Amygdala (tissue), 56 donors: ENCODE measurements at places on chromosomes 2 and 18.

DNA sequence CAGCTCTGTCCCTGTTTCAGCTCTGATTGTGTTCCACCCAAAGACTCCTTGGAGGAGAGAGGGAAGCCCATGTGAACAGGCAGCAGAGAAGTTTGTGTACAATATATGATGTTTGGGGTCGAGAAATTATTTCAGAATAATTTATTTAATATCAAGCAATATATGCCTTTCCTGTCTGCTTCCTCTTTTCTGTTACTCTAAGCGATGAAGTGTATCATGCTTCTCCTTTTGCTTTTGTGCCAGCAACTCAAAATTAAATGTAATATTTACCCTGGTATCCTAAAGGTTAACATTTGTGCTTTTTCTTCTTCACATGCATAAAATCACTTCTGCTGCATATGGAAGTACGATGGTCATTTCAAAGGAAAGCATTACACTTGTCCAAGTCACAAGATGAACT, 2.4 kb upstream of the NTSR2 start:
- no peak for DNase-seq

- no peak for DNase-seq
Measured at GRCh38 chr18:7728297-7728696, 161.2 kb downstream of the PTPRM start.

DNA sequence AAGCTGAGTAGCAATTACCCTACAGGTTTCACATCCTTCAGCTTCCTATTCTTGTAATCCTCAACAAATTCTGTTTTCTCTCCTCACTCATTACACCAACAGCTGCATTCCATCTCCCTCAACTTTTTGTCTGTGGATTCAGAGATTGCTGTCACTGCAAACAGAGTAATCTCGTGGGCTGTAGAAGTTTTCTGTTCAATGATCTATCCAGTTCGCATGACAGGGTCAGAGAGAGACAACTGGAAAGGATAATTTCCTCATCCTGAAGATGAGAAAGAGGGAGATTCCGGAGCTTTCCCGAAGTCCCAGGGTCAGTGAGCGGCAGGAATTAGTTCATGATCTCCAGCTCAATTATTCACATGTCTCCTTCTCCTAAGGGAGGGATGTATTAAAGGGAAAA, 75.7 kb downstream of the MYO5B start:
- no peak for DNase-seq

- DNase-seq, result no peak
Measured at GRCh38 chr2:33644215-33644614, 45.1 kb upstream of the FAM98A start.

DNA sequence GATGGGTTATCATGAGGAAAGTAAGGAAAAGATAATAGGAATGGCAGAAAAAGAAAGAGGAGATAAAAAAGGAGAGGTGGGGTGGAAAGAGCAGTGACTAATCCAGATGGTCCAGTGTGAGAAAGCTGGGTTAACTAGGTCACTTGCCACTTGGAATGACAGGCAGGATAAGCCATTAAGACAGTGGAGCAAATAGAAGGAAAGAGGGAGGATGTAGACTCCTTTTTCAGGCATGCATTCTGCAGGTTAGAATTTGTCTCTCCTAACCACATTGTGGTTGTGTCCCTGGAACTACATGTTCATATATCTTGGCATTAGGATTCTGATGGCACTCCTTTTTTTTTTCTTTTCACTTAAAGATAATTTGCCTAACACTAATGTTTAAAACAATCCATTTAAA, 13.4 kb upstream of the NEMP2 start:
- no peak for DNase-seq

- no peak for DNase-seq
Measured at GRCh38 chr18:79940126-79940813, 11.2 kb downstream of the SLC66A2 start.
